ENCODE measurements at places on chromosomes 12 and 14. TPM values are rescaled to one million over a fixed set of nuclear protein-coding genes. Genes with fewer than 3 reads are reported as not detected.

GRCh38 chr12:47268501-47269454 lies 189.0 kb upstream of the AMIGO2 start:
- DNase-seq = no peak

DNA sequence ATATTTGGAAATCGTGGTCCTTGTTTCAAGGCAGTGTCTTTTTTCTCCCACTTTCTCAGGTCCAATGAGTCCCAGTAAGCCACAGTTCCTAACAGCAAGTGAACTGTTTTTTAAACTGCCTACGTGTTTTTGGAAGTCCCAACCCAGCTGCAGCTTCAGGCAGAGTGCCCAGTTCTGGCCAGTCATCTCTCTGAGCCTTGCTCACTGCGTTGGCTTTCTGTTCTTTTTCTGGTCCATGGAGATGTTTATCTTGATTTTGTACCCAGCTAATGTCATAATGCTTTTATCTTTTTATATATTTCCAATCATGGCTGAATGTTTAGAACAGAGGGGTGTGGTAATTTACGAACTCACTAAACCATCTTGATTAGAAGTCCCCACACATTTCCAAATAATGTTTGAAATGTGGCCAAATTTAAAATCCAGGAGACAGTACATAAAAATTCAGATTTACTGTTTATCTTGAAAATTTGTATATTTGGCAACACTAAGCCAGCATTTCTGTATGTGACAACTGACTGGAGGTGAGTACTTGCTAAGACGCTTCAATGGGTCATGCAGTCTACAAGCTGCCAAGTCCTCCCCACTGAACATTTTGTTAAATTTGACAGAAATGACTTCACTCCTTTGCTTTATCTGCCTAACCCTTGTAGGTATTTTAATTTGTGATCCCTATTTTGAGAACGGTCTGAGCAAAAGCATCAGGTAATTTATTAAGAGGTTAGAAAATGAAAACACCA lies 46.1 kb upstream of the OTOGL start:
- DNase-seq = peak; percentile 62

DNA sequence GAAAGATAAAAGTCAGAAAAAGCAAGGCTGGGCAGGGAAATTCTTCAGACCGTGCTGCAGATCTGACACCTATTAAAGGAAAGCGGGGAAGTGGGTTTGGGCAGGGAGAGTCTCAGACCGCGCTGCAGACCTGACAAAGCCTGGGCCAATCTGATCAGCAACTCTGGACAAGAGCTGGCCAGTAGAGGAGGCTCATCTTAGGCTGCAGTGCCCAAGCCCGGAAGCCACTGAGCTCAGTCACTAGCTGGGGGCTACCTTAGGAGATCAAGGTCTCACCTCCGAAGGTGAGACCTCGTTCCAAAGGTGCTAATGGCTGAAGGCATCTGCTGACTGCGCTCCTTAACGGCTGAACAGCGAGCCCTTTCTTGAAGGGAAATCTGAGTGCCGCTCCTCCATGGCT lies 60.2 kb downstream of the SINHCAF start:
- no peak for DNase-seq

GRCh38 chr14:64421166-64421565 lies 33.0 kb downstream of the MTHFD1 start:
- no peak for DNase-seq

GRCh38 chr14:70525691-70526090 lies 9.1 kb downstream of the ADAM20 start:
- no peak for DNase-seq

- peak; percentile 32 for DNase-seq
Observed at GRCh38 chr14:32560209-32560857, 231.2 kb downstream of the AKAP6 start.

- DNase-seq = no peak
Observed at GRCh38 chr14:71852181-71852580, 80.0 kb upstream of the RGS6 start.

SLC24A4 gene
- total RNA-seq = 0.53 TPM

Data from left cardiac atrium (tissue), 4 donors.